ENCODE measurements at places on chromosomes 1 and 21.

DNA sequence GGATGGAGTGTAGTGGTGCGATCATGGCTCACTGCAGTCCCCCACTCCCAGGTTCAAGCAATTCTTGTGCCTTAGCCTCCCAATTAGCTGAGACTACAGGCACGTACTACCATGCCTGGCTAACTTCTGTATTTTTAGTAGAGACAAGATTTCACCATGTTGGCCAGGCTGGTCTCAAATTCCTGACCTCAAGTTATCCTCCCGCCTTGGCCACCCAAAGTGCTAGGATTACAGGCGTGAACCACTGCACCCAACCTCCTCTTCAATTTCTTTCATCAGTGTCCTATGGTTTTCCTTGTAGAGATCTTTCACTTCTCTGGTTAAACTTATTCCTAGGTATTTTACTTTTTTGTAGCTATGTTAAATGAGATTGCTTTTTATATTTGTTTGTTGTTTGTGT is 10.7 kb upstream of the MAST2 start:
- DNase-seq = peak; percentile 53

DNA sequence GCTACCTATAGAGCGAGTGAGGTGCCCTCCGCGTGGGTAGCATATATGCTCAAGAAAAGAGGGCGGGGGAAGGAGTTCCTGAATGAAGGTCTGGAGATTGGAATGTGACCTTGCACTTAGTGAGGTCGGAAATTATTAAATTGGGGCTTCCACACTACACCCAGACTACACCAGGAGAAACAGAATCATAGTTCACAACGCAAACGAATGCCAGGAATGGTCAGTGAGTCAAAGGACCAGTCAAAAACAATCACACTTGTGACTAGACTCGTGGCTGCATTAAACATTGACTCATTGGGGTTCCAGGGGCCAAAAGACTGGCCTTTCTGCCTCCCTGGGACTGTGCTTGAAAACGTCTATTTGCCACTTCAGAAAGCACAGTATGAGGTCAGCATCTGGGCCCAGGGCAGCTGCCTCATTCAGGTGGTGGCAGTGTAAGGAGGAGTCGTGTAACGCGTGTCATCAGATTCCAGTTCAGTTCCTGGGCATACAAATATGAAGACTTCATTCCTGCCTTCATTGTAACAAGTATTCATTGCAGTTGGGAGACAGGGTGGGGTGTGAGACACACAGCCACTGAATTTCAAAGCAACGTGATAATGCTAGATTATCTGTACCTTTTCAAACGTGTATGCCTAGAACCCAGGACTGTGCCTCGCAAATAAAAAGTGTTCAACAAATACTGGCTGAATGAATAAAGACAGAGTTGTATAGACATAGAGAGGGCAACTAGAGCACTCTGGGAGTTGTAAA is at the start of gene YOD1:
TSS of gene YOD1 (minus strand) at position 18 of the 753 bp plus-strand sequence. CDS start 178 bp downstream, outside the sequence.
- no peak for DNase-seq

- DNase-seq = no peak
These were observed 40.3 kb downstream of the LRRN2 start for GRCh38 chr1:204645251-204645650.

GRCh38 chr1:47776667-47777131 is 220.5 kb downstream of the TRABD2B start:
- no peak for DNase-seq

GRCh38 chr1:201426479-201427310 is 5.2 kb upstream of the TNNI1 start:
- DNase-seq = peak; percentile 67
